ENCODE measurements at places on chromosomes 1 and 21.
A peak's percentile ranks its signal among the peaks of the same experiment; 100 is the strongest.

DNA sequence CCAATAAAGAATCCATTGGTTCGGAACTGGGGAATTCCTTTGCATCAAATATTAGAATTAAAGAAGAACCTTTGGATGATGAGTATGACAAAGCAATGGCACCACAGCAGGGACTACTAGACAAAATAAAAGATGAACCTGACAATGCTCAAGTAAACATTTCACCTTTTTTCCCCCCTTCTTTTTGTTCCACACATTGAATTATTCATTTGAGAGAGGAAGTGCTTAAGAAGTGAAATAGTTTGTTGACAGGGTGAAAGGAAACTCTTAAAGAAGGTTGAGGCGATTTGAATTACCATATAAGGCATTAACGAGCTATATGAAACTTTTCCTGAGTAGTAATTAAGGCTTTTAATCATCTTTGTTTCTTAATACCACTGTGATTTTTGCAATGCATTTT is 93.1 kb downstream of the ZMYM4 start:
- DNase-seq, result no peak

DNA sequence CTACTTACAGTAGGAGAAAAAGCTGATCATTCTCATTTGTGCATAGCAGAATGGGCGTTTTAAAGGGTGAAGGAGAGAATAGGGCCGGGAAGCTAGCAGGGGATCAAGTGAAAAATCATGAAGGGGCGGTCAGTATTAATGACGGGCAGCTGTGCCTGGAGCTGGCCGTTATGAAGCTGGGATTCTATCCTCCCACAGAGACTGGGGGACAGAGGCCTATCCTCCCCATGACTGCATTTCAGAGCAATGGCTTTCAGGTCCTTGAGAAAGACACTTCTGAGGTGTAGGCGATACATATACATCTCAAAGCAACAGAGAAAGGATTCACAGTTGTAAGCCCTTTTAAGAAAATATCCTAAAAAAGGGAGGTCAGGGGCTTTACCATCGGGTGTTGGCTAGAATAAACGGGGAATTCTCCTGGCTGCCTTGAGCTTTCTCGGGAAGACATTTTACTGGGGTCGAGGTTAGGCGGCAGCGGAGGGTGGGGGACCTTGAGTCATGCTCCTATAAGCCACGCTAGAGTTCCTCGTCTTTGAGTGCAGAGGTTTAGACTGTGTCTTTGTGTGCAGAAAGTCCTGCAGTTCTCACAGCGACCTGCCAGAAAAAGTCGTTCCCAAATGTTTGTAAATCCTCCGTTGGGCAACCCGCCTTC is 559 bp upstream of the MTARC2 start:
- DNase-seq, result no peak

DNA sequence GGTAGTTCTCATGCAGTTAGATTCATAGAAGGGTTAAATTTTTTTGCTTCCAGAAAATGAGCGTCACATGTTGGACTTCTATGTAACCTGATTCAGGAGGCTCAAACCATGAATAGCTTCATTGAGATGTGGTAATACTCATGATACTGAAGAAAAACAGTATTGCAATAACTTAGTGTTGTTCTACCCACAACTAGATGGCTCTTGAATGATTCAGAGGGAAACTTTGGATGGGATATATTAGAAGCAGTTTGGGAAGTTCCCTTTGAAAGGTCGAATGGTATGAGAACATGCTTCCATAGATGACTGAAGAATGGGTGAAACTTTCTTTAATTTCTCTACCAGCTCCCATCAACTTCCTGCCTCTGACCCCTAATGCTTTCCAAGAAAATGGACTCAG is 211.7 kb upstream of the PTGFR start:
- DNase-seq, result peak; percentile 89

DNA sequence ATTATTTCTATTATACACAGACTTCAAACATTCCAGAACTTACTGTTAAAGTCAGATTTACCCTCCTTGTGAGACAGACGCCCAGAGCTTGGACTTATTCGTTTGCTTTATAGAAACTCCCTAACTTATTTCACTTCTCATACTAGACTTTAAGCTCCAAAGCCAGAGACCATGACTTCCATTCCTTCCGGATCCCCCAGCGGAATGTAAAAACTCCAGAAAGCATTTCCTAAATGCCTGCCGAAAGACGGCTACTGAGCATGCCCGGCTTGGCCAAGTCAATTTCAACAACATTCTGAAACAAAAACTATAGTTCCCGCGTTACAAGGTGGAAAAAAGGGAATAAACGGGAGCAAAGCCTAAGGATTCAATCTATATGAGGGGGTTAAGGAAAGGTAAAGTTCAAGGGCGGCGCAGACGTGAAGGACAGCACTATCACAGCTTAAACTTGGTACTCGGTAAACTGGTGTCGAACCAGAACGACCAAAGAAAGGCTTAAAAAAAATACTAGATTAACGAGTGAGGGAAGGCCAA is 1.1 kb downstream of the USP48 start:
- DNase-seq, result peak; percentile 29

DNA sequence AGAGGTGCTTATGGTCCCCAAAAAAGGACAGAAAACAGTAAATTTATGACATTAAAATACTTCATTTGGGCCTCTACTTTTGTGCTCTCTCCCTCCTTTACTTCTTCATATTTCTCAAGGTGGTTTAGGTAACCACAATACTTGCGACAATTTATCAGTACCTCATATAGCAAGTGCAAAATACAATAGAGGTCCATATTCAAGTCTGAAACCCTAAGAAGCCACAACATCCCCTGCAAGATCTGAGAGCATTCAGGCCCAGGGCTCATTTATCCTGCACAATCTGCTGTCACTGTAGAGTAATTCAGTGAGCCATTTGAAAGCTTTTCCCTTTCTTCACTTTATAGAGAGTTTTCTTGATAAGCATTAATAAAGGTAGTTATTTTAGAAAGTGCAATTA is 24.2 kb upstream of the ATP6V1G3 start:
- no peak for DNase-seq

- no peak for DNase-seq
Observed at GRCh38 chr21:36964398-36964797, 2.1 kb downstream of the HLCS start.

DNA sequence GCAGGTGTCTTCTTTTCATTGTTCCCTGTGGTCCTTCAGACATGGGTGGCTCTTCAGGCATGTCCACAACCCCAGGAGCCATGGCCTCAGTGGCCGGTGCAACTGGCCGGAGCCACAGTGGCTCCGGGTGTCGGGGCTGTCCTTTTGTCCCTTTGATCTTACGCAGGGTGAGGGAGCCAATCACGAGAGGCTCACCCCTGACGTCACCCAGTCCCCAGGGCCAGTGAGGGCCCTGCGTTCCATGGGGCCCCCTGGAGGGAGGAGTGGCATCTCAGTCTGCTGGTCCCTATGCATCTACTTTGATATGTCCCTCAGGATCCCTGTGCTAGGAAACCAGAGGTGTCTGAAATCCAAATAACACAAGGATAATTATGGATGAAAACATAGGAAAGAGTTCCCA is 29.3 kb downstream of the ZSCAN20 start:
- DNase-seq, result no peak

GRCh38 chr1:37035796-37036666 is 1.7 kb upstream of the GRIK3 start:
- no peak for DNase-seq

DNA sequence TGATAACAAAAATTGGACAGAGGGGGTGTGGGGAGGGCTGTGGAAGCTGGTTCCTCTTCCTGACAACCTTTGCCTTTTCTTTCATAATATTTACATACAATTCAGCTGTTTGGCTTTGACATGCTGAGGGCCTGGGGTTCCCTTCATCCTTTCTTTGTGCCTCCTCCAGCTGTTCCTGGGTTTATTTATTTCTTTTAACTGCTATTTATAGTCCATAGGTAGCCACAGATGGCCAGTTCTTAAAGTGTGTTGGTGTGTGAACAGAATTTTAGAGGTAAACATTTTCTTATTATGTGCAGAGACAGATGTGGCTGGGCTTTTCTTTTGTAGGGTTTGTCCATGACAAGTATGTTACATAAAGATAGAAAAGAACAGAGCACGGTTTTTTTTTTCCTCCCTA is 34.1 kb upstream of the CNIH3 start:
- no peak for DNase-seq

GRCh38 chr1:152141971-152142584 is 16.9 kb downstream of the RPTN start:
- peak; percentile 56 for DNase-seq

DNA sequence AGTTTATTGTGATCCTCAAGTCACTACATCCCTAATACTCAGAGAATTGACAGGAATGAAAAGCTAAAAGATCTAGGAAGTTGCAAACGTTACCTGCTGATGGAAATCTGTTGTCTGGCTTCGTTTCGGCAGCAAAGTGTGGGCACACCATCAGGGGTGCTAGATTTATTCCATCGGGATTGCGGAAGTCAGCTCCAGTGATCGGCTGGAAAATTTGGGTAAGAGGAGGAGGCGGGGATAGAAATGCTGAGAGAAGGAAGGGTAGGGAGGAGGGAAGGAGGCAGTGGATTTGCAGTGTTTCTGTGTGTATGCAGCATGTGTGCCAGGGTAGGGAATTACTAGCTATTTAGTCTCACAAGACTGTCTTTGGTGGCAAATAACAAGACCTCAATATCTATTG is at the start of gene CTSK:
CTSK (minus strand) TSS at position 140 of the 400 bp plus-strand sequence. CDS start 1,455 bp downstream, outside the sequence.
- DNase-seq, result peak; percentile 56

GRCh38 chr1:167401260-167401873 is 117.0 kb downstream of the CD247 start:
- DNase-seq, result peak; percentile 65

DNA sequence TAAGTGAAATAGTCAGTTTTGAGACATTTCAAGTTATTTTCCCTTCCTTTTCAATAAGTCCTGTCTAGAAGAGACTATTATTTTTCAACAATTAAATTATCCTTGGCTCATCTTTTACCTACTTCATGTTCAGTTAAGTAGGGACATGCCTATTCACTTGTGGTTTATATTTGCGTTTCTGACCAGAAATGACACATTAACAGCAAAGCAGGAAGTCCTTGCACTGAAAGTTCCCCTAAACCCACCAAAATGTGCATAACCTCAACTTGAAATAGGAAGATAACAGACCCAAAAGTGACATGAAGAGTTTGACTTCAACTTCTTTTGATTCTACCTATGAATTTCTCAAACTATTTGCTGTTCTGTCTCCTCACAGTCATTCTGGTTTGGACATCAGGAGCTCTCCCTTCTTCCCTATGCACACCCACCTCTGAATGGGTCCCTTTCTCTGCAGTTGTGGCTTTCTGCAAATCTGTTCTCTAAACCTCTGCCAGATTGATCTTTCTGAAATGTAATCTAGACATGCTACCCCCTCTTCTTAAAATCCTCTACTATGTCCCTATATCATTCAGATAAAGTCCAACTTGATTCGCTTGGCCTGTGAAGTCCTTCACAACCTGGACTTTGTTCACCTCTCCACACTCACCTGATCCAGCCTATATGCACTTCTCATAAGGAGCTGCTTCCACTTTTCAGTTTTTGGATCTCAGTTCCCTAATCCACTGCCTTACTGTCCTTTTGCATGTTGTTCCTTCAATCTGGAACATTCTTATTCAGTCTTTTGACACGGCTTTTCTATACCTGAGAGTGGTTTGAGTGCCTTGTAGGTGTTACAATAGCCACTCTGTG is 661.5 kb upstream of the ADGRL4 start:
- no peak for DNase-seq

- DNase-seq, result no peak
Observed at GRCh38 chr1:54280651-54281050, 80.7 kb downstream of the MRPL37 start.

DNA sequence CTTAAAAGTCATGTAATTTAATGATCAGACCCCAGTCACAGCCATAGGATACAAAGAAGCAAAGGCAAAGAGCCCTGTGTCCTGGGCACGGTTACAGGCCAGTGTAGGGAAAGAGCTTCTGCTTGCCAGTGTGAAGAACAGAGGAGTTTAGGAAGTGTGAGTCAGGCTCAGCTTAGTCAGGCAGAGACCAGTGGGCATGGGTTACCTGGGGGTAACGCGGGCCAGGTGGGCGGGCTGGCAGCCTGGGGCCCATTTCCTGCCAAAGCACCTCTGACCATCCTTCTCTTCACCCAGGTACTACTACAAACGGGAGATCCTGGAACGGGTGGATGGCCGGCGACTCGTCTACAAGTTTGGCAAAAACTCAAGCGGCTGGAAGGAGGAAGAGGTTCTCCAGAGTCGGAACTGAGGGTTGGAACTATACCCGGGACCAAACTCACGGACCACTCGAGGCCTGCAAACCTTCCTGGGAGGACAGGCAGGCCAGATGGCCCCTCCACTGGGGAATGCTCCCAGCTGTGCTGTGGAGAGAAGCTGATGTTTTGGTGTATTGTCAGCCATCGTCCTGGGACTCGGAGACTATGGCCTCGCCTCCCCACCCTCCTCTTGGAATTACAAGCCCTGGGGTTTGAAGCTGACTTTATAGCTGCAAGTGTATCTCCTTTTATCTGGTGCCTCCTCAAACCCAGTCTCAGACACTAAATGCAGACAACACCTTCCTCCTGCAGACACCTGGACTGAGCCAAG is 4.7 kb downstream of the ELF3 start:
- DNase-seq, result no peak

GRCh38 chr1:205800981-205801703 is 11.9 kb downstream of the SLC41A1 start:
- DNase-seq, result no peak

GRCh38 chr1:247740721-247741120 is 2.3 kb downstream of the OR14K1 start:
- DNase-seq, result no peak

GRCh38 chr1:235213752-235214151 is 52.7 kb upstream of the RBM34 start:
- DNase-seq, result no peak

- no peak for DNase-seq
Observed at GRCh38 chr1:37497832-37498231, 16.7 kb downstream of the MEAF6 start.

- DNase-seq, result no peak
Observed at GRCh38 chr21:41751611-41752011, 15.2 kb downstream of the RIPK4 start.

DNA sequence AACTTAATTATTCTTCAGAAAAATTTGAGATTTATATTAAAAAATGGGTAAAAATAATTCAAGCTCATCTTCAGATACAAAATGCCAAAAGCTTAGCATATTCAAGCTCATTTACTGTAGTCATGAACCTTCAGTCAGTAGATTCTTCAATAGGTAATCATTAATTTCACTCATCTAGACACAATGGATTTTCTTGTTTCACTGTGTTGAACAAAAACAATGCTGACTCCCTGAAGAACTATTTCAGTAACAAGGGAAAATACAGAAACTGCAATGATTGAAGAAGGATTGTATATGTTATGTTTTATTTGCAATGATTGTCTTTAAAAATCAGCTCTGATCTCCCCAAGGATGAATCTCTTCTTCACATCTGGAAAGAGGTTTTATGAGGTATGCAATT is 9.2 kb upstream of the HOOK1 start:
- no peak for DNase-seq

- DNase-seq, result no peak
Observed at GRCh38 chr1:188735567-188735966, 1742.1 kb downstream of the BRINP3 start.

GRCh38 chr1:174795806-174796205 is 203.9 kb upstream of the CACYBP start:
- peak; percentile 20 for DNase-seq

GRCh38 chr1:227946624-227947385 is 927 bp downstream of the WNT9A start:
- DNase-seq, result peak; percentile 43

GRCh38 chr1:245605480-245606156 is 450.8 kb downstream of the KIF26B start:
- peak; percentile 87 for DNase-seq

Data from foreskin fibroblast (primary cell).